ENCODE measurements at places on chromosomes 12 and 14.

DNA sequence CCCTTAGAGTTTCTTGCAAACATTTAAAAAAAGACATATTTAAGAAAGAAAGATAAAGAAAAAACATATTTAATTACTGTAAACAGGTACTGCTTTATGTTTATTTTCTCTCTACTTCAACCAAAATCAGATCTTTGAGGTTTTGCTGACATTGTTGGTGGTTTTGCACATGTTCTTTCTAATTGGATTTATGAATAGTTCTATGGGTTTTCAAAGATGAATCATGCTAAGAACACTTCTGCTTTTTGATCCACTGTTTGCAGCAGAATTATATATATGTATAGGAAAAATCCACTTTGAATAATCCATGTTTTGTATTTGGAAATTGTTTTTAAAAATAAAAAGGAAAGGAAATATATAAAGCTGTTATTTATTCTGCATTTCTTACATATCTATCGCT, 78.4 kb downstream of the FRMD6 start:
- no peak for DNase-seq

GRCh38 chr12:76548222-76548837, 11.2 kb downstream of the OSBPL8 start:
- DNase-seq: no peak

DNA sequence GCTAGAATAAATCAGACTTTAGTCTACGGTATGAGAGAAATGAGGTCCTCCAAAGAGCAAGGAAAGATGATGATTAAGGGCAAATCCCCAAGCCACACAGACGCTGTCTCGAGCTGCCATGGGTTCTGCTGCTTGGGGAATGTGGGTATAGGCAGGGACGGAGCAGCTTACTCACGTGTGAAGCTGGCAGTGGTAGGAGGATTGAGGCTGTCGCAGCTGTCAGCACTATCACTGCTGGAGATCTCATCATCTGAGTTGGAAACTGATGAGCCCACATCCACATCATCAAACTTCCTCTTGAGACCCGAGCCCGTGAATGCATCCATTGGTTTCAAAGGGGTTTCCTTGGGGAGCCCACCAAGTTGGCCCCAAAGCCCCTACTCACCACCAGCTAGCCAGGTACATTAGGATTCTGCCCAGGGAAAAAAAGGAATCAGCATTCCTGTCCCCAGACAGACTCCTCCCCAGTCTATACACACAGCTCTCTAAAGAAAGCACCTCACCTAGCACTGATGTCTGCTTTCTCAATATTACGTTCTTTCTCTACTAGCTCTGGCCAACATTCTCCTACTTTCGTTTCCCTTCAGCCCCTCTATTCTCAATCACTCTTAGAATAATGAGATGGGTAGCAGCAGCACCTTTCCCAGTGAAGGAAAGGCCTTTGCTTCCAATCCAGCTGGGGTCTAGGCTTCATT, 7.0 kb downstream of the CSRNP2 start:
- DNase-seq: peak; percentile 23

- no peak for DNase-seq
These were observed 243.7 kb downstream of the SLC16A7 start for GRCh38 chr12:59839514-59839913.

GRCh38 chr14:43894534-43894933, 612.5 kb downstream of the FSCB start:
- no peak for DNase-seq

Data from stimulated activated CD4-positive, alpha-beta T cell treated with anti-CD3 and anti-CD28 coated beads, Interleukin-4, amount 100 ng/mL, for 24 hours (primary cell).